NCI-H446 (cell line): ENCODE measurements at places on chromosomes 1 and 21.

GRCh38 chr1:89147678-89148658 lies 22.1 kb upstream of the GBP2 start:
- DNase-seq = no peak

DNA sequence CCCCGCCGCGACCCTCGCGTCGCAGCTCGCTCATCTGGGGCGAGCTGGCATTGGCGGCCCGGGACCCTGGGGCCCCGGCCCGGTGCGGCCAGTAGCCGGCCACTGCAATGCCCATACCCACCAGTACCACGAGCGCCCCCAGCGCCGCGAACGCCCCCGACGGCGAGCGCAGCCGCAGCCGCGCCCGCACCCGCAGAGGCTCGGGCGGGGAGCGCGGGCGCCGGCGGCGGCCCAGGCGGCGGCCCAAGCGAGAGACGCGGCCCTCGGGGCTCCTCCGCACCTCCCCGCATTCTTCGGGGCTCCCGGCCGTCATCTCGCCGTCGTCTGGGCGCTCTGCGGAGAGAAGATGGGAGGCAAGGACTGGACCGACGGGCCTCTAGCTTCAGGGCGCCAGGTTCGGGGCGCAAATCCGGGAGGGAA lies 2.2 kb downstream of the TMEM200B start:
- no peak for DNase-seq

DNA sequence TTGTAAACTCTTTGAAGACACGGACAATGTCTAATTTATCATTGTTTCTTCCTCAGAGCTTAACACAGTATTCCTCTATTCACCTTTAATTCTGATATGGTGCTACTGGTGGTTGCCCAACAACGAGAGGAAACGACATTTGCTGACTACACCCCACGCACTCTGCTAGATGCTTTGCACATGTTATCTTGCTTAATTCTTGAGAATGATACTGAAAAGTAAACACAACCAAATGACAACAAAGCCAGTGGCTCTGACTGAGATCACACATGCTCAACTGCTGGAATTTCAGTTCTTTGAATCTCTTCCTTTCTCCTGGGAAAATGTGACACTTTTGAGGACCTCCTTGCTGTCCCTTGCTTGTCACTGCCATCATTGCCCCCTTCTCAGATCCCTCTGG lies 37.2 kb upstream of the DDAH1 start:
- DNase-seq = no peak

DNA sequence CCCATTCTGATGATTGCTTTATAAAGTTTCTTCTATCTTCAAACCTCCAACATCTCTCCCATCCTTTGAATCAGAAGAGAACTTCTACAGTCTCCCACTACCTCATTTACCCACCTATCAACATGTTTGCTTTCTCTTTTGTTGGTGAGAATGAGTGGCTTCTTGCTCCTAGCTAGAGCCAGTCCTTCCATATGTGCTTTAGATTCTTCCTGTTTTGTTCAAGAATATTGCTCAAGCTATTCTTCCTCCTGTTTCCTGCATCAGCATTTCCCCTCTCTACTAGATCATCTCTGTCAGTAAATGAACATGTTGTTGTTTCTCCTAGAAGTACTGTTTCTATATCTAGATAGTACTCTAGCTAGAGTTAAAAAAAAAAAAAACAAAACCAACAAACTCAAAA lies 6.3 kb downstream of the ATF6 start:
- DNase-seq = no peak

GRCh38 chr1:94864821-94865220 lies 44.7 kb downstream of the SLC44A3 start:
- no peak for DNase-seq

- no peak for DNase-seq
Measured at GRCh38 chr1:236925386-236925785, 78.9 kb downstream of the MT1HL1 start.

- no peak for DNase-seq
Measured at GRCh38 chr1:55580845-55581332, 365.7 kb upstream of the USP24 start.

DNA sequence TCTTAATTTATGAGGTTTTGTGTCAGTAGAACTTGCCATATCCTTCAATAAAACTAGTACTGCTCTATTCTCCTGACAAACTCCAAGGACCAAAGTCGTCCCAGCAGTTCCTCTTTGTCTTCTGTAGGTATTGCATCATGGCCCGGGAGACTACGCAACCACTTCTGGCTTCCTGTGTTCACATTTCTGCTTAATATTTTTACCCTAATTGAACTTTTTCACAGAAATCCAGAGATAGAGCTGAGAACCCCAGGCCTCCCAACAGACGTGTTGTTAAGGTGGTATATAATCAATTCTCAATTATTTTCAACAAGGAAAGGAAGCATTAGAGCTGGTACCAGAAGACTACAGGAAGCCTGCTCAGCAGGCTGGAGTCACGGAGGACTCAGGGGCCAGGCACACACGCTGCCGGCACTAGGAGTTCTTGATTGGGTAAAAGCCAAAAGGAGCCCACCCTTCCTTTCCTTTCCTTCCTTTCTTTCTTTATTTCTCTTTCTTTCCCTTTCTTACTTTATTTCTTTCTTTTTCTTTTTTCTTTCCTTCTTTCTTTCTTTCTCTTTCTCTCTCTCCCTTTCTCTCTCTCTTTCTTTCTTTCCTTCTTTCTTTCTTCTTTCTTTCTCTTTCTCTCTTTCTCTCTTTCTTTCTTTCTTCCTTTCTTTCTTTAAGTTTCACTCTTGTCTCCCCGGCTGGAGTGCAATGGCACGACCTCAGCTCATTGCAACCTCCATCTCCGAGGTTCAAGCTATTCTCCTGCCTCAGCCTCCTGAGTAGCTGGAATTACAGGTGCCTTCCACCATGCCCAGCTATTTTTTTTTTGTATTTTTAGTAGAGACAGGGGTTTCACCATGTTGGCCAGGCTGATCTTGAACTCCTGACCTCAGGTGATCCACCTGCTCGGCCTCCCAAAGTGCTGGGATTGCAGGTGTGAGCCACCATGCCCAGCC lies 173.7 kb downstream of the ZBTB18 start:
- DNase-seq = no peak

DNA sequence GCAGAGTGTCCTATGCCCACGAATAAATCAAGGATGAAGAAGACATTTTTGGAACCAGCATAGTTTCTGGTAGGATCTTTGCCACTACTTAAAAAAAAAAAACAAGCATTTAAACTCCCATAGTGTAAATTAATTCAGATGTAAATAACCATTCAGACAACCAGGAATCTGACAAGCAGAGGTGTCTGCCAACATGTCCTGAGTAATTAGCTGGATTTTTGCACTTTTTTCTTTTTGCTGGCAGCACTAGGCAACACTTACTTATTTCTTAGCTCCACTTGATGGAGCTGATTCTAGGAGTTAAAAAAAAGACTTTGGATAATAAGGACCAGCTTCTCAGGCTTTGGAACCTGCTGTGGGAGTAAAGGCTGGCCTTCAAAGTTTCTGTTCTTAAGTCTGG lies 27.6 kb upstream of the CNIH3 start:
- no peak for DNase-seq
